A549 treated with CpdA at 1 μM for 4 hours (cell line): ENCODE measurements at places on chromosomes 2 and 18. TPM values are rescaled to one million over a fixed set of nuclear protein-coding genes. Genes with fewer than 3 reads are reported as not detected.

KLHL41 gene
- total RNA-seq = 0.15 to 0.76 TPM (median 0.45 TPM) in 4 of 5 replicates, not detected in the other

OTOS gene
- total RNA-seq = not detected in 5 replicates

PRSS56 gene
- total RNA-seq = 0.08 to 0.20 TPM (median 0.14 TPM) in 4 of 5 replicates, not detected in the other

ROCK1 gene
- 15.2 to 23.7 TPM (median 17.3 TPM) in 5 replicates for total RNA-seq

CXCR2 gene
- not detected in 5 replicates for total RNA-seq

MALT1 gene
- total RNA-seq = 11.1 to 13.4 TPM (median 12.7 TPM) in 5 replicates

MC4R gene
- total RNA-seq = not detected in 5 replicates

UPP2 gene
- not detected in 5 replicates for total RNA-seq

SOX11 gene
- total RNA-seq = not detected in 5 replicates

ASAP2 gene
- total RNA-seq = 27.8 to 37.4 TPM (median 34.4 TPM) in 5 replicates

MROH2A gene
- total RNA-seq = 0.10 to 0.19 TPM (median 0.13 TPM) in 3 of 5 replicates, not detected in the others

ABCG8 gene
- total RNA-seq = not detected in 5 replicates

CFAP53 gene
- 0.37 to 0.44 TPM (median 0.40 TPM) in 5 replicates for total RNA-seq

PDCD1 gene
- total RNA-seq = not detected in 5 replicates

APOB gene
- 0.29 TPM in 1 of 5 replicates, not detected in the others for total RNA-seq

UGT1A3 gene
- 0.08 to 0.23 TPM (median 0.13 TPM) in 3 of 5 replicates, not detected in the others for total RNA-seq

C2orf80 gene
- total RNA-seq = not detected in 5 replicates

PAX8 gene
- 0.64 to 1.4 TPM (median 0.78 TPM) in 5 replicates for total RNA-seq

HOXD3 gene
- 0.15 to 0.35 TPM (median 0.27 TPM) in 4 of 5 replicates, not detected in the other for total RNA-seq

POTEI gene
- 0.01 TPM in 1 of 5 replicates, not detected in the others for total RNA-seq

MAP3K19 gene
- not detected in 5 replicates for total RNA-seq

RHOB gene
- 113 to 194 TPM (median 184 TPM) in 5 replicates for total RNA-seq

REG3A gene
- total RNA-seq = not detected in 5 replicates

VWA3B gene
- 0.02 to 0.43 TPM (median 0.18 TPM) in 4 of 5 replicates, not detected in the other for total RNA-seq

MZT2B gene
- total RNA-seq = 246 to 454 TPM (median 400 TPM) in 5 replicates

TMEM18 gene
- total RNA-seq = 38.3 to 51.0 TPM (median 46.3 TPM) in 5 replicates

ACVR1C gene
- 0.01 to 0.05 TPM (median 0.02 TPM) in 4 of 5 replicates, not detected in the other for total RNA-seq

ANKRD30BL gene
- total RNA-seq = not detected in 5 replicates

CRIM1 gene
- total RNA-seq = 105 to 148 TPM (median 134 TPM) in 5 replicates

NETO1 gene
- not detected in 5 replicates for total RNA-seq

CYP27A1 gene
- total RNA-seq = 0.13 to 0.18 TPM (median 0.14 TPM) in 4 of 5 replicates, not detected in the other

PDE11A gene
- 0.29 to 0.58 TPM (median 0.43 TPM) in 5 replicates for total RNA-seq

LOXL3 gene
- total RNA-seq = 0.32 to 0.65 TPM (median 0.45 TPM) in 5 replicates

ZAP70 gene
- total RNA-seq = 0.06 TPM in 1 of 5 replicates, not detected in the others

ZNF516 gene
- total RNA-seq = 2.6 to 4.7 TPM (median 3.3 TPM) in 5 replicates

ANKRD29 gene
- total RNA-seq = 11.8 to 15.5 TPM (median 13.5 TPM) in 5 replicates

CD8B2 gene
- not detected in 5 replicates for total RNA-seq

COL5A2 gene
- total RNA-seq = 49.4 to 93.9 TPM (median 80.3 TPM) in 5 replicates

VWC2L gene
- total RNA-seq = not detected in 5 replicates
